ENCODE measurements at places on chromosomes 4 and X. TPM values are rescaled to one million over a fixed set of nuclear protein-coding genes. Genes with fewer than 3 reads are reported as not detected.

DNA sequence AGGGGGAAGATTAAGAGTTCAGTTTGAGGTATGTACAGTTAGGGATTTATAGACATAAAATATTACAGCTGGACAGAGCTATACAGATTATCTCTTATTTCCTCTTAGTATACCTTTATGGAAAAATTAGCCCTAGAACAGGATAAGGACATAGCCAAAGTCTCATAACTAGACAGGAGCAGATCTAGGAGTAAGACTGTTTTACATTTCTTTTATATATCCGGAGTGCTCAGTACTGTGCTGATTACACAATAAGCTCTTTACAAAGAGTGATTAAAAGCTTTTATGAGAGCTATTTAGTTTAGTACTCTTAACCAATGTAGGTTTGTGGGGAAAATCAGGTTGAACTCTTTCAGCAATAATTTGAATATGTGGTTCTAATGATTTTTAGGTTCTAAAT is 105.8 kb downstream of the TBX22 start:
- no peak for DNase-seq

DNA sequence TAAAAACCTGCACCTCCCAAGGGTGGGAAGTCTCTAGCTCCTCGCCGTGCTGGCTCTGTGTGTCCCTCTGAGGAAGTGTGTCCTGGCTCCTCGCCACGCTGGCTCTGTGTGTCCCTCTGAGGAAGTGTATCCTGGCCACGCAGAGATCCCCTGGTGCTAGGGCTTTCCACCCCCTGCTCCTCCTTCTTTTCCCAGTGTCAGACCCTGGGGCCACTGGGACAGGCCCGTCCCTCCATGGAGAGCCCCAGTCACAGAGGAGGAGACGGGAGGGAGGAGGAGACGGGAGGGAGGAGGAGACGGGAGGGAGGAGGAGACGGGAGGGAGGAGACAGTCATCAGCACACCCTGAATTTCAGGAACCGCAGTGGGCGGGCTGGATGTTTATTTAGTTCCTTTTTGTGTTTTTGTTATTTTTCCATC is 53.8 kb upstream of the HGFAC start:
- peak; percentile 89 for DNase-seq

GRCh38 chr4:188432328-188432727 is 293.1 kb downstream of the TRIML1 start:
- DNase-seq, result no peak

DNA sequence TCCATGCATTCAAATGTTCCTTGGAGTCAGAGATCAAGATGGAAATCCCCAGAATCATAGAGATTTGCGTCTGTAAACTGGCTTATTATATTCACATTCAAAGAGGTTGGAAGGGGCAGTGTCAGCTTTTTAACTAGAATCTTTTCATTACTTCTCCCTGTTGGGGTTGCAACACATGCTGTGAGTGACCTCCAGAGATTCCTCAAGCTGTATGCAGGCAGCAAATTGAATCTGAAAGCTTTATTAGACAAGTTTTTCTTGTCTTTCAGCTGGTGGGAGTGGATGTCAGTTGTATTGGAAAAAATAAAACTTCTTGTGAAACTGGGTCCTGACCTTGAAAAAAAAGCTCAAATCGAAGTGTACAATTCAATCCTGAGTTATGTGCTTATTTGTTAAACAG is 736.5 kb upstream of the FTHL17 start:
- DNase-seq, result no peak

DNA sequence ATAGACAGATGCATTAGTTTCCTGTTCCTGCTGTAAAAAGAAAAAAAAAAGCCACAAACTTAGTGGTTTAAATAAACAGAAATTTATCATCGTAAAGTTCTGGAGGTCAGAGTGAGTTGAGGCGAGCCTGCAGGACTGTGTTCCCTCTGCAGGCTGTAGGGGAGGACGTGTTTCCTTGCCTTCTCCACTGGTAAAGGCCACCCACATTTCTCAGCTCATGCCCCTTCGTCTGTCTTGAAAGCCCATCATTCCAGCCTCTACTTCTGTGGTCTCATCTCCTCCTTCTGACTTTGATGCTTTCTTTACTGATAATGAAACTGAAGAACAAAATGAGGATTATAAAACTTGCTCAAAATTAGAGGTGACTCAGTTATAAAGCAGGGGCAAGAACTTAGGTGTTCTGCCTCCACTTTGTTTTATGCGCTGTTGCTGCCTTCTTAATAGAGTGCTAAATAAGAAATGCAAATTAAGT is 143.0 kb downstream of the STIM2 start:
- DNase-seq, result no peak

DNA sequence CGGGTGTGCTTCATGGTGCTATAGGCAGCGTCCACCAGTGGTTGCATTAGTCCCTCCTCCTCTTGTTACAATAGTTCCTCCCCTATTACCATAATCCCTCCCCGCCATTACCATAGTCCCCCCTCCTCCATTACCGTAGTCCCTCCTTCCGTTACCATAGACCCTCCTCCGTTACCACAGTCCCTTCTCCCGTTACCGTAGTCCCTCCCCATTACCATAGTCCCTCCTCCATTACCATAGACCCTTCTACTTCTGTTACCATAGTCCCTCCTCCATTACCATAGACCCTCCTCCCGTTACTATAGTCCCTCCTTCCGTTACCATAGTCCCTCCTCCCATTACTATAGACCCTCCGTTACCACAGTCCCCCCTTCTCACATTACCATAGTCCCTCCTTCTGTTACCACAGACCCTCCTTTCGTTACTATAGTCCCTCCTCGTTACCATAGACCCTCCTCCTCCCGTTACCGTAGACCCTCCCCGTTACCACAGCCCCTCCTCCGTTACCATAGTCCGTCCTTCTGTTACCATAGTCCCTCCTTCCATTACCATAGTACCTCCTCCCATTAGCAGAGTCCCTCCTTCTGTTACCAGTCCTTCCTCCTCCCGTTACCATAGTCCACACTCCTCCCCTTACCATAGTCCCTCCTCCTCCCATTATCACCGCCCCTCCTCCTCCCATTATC is 129.6 kb downstream of the DHRSX start:
- no peak for DNase-seq

- DNase-seq, result no peak
Measured at GRCh38 chr4:145703850-145704497, 24.0 kb downstream of the C4orf51 start.

GRCh38 chr4:128560754-128561495 is 248.6 kb upstream of the JADE1 start:
- DNase-seq, result no peak

DNA sequence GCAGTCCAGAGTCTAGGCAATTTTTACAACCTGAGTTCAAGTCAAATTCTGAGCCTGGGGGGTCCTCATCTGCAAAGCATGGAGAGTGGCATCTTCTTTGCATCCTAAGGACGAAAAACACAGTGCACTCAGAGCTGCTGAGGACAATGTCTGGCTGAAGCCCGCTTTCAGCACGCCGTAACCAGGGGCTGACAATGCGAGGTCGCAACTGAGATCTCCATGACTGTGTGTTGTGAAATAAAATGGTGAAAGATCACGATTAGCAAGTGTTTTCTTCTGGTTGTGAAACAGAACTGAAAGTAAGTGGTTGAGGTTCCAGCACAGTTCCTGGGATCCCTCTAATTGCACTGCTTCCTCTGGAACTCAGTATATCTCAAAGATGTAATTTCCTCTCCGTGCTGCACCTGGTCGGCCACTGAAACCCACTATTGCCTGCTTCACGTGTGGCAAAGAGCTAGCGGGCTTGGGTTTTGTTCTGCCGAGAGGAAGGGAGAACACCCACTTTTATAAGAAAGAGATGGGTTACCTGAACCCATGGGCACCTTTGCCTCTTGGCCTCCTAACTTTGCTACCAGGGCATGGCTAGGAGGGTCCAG is 7.7 kb upstream of the F11 start:
- no peak for DNase-seq

DNA sequence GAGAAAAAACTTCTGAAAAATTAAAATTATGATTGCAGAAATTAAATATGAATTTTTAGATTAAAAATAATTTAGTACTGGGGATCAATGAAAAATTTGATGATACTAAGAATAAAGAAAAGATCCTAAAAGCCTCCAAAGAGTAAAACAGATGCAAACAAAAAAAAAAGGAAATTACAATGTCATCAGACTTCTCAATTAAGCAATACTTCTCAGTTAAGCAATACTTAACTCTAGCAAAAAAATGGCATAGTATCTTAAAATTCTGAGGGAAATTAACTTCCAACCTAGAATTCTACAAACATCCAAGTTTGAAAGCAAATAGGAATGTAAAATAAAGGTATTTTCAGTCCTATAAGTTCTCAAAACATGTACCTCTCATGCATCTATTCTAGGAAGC is 141.2 kb upstream of the INTU start:
- DNase-seq, result no peak

DNA sequence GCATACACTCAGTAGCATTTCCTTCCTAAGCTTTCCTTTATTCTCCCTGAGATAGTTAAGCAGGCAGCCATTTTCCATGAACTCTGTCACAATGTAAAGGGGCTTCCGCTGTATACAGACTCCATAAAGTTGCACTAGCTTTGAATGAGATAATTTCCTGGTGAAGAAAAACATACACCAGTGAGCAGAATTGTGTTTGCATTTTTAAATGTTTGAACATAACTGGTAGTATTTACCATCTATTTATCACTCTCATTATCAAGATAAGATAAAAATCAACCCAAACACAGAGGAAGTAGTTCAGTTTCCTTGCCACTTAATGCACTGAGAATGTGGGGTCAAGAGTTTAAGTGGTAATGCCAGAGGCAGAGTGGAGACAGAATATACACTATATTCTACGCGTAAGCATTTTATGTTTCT is 54.1 kb downstream of the TXK start:
- no peak for DNase-seq

DNA sequence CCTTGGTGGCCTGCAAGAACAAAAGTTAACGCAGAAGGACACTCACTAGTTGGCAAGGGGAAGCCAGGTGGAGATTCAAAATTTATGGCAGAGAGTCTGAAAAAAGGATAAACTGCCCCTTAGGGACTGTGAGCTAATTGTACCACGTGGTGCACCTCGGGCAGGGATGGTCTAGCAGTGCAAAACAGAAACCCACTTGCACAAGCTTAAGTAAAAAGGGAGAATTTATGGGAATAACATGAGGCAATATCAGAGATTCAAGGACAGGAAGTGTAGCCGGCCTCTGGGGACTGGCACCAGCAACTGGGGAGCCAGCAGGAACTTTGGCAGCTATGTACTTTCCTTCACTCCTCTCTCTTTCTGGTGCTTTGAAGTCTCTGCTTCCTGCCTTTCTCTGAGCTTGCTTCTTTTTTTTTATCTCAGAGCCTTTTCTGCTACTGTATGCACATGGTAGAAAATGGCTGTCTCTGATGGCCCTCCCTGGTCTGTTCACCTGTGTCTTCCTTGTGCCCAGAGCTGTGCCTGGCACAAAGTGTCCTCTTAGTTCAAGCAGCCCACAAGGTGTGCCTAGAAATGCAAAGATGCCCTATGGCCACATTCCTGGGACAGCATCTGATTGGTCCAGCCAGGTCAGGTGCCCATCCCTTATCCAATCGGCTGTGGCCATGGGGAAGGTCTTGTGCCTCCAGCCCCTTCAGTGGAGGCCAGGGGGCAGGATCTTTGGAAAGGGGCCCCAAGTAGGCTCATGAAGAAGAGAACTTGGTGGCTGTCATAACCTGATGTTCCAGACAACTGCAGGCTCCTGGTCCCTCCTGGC is 114.8 kb upstream of the ATP6AP2 start:
- DNase-seq, result no peak

- no peak for DNase-seq
Measured at GRCh38 chr4:184432127-184432922, 42.0 kb downstream of the IRF2 start.

GRCh38 chr4:108783665-108784463 is 21.0 kb upstream of the ETNPPL start:
- DNase-seq, result no peak

DNA sequence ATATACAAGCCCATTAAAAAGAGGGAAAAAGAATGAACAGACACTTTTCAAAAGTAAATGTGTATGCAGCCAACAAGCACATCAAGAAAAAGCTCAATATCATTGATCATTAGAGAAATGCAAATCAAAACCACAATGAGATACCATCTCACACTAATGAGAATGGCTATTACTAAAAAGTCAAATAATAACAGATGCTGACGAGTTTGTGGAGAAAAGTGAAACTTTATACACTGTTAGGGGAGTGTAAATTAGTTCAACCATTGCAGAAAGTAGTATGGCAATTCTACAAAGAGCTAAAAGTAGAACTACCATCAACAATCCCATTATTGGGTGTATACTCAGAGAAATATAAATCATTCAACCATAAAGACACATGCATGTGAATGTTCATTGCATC is 203.0 kb downstream of the ARAP2 start:
- DNase-seq, result no peak

- DNase-seq, result no peak
Measured at GRCh38 chr4:145181091-145181501, 707 bp upstream of the OTUD4 start.

- DNase-seq, result no peak
Measured at GRCh38 chrX:29348288-29348687, 761.0 kb downstream of the IL1RAPL1 start.

DNA sequence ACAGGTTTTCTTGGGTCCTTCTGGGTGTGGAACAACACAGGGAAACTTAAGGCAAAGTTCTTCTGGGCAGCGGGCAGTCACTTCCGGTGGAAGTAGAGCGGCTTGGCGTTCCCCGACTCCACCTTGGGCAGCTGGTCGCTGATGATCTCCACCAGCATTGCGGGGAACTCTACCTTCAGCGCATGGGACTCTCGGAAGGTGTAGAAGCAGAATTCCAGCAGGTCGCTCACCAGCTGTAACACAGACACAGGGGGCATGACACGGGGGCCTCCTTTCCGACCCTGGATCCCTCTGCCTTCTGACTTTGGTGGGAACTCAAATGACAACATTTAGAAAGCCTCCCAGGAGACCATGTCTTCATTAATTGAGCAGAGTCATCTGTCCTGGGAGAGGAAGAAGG is 349.4 kb downstream of the ARHGAP10 start:
- no peak for DNase-seq

DNA sequence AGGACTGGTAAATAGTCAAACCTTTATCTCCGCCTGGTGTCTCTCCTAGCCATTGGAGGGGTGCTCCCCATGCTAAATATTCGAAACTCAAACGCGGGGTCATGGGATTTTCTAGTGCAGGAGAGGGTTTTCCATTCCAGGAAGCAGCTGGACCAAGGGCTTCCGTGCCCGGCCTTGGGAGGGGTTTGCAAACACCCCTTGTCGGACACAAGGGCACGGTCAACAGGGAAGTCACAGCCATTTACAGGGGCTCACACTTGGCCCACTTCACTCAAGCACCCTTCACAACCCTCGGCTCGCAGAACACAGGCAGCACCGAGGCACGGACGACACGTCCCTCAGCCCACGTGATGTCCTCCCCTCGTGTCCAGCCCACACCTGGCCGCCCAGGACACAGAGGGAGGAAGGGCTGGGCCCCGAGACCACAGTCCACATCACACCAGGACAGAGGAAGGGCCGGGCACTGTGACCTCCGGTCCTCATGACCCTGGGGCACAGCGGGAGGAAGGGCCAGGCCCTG is 10.3 kb upstream of the PLCXD1 start:
- no peak for DNase-seq

- peak; percentile 85 for DNase-seq
Measured at GRCh38 chrX:46796574-46797191, 37.8 kb upstream of the SLC9A7 start.

- DNase-seq, result no peak
Measured at GRCh38 chrX:1700757-1701156, 85.9 kb downstream of the ASMT start.

- no peak for DNase-seq
Measured at GRCh38 chr4:39596971-39597370, 41.7 kb downstream of the SMIM14 start.

Gene FAT1
- 89.5 TPM for total RNA-seq

Gene LUZP4
- not detected for total RNA-seq

Gene NR0B1
- not detected for total RNA-seq

Gene GPR119
- total RNA-seq, result not detected

Gene PPARGC1A
- 72.3 TPM for total RNA-seq

Gene CENPVL2
- not detected for total RNA-seq

Gene UGT2B28
- total RNA-seq, result not detected

Gene MAGEE1
- total RNA-seq, result 2.3 TPM

Data from right atrium auricular region (tissue), 2 donors.